ENCODE measurements at places on chromosomes 3 and 15.

- no peak for DNase-seq
Observed at GRCh38 chr3:124759666-124760401, 29.6 kb downstream of the UMPS start.

- DNase-seq = no peak
Observed at GRCh38 chr3:65398953-65399352, 639.8 kb downstream of the MAGI1 start.

GRCh38 chr3:114293838-114294535 lies at the start of gene TIGIT:
Gene TIGIT (plus strand): TSS chr3:114294028. CDS start chr3:114294062, 34 bp downstream.
- DNase-seq = no peak

GRCh38 chr15:69983696-69984265 lies 113.9 kb downstream of the TLE3 start:
- DNase-seq = no peak

DNA sequence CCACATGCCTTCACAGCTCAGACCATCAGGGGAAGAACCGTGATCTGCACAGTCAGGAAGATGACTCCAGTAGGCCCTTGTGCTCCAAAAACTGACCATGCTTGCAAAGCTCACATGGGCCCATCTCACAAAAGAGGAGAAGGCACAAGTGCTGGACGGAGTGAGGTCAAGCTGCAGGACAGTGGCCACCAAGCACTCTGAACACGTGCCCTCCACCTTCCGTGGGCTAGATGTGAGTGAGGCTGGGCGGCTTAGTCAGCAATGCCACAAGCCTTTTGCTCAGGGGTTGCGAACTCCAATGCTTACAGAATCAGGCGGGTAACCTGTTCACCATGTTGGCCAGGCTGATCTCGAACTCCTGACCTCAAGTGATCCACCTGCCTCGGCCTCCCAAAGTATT lies 70.9 kb downstream of the SCN5A start:
- no peak for DNase-seq

DNA sequence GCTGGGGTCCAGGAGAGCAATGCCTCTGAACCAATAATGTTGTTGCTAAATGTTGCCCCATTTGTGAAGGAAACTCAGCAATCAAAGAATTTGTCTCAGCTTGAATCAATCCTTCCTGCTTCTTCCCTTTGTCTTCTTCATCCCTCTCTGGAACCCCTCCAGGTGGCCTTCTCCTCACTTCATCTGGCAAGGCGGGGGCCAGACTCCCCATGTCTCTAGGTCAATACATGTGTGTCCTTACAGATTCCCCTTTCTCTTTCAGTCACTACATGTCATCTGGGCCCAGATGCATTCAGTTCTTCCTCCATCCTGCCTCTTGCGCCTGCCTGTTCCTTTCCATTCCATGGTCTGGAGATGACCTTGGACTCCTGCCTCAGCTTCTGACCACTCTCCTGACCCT lies 8.0 kb upstream of the LTF start:
- no peak for DNase-seq

All from activated gamma-delta T cell (primary cell).